GM23338 (cell line): ENCODE measurements at places on chromosomes 12 and 14.

GRCh38 chr12:65450625-65451024, 172.1 kb downstream of the MSRB3 start:
- no peak for DNase-seq

GRCh38 chr12:52230364-52231281, 2.4 kb upstream of the KRT7 start:
- DNase-seq = peak; percentile 56

- peak; percentile 81 for DNase-seq
These were observed 90.4 kb upstream of the TMCC3 start for GRCh38 chr12:94740601-94741362.

DNA sequence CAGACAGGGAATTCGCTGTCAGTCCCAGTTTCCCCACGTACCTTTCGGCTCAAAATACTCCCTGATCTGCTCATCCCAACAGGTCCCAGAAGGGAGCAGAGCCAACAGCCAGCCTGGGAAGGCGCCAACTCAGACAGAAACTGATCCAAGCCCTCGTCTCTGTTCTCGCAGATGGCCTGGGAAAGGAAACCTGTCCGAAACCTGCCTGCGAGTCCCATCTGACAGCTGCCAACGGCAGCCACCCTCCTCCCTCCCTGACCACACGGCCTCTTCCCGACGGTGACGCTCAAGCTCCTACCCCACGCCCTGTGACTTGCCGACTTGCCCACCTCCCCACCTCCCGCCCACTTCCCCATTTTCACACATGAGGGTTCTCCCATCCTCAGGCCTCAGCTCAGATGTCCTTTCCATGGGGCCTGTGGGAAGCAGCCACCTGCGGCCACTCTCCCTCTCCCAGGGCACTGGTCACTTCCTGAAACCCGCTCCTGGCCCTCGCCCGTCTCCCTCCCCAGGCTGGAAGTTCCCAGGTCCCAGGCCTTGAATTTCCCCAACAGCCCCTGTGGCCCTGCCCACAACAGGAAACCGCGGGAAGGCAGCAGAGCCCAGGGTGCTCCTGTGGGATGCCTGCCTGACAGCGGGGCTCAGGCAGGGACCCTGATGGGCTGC, 60.9 kb upstream of the FBRSL1 start:
- DNase-seq = peak; percentile 76

DNA sequence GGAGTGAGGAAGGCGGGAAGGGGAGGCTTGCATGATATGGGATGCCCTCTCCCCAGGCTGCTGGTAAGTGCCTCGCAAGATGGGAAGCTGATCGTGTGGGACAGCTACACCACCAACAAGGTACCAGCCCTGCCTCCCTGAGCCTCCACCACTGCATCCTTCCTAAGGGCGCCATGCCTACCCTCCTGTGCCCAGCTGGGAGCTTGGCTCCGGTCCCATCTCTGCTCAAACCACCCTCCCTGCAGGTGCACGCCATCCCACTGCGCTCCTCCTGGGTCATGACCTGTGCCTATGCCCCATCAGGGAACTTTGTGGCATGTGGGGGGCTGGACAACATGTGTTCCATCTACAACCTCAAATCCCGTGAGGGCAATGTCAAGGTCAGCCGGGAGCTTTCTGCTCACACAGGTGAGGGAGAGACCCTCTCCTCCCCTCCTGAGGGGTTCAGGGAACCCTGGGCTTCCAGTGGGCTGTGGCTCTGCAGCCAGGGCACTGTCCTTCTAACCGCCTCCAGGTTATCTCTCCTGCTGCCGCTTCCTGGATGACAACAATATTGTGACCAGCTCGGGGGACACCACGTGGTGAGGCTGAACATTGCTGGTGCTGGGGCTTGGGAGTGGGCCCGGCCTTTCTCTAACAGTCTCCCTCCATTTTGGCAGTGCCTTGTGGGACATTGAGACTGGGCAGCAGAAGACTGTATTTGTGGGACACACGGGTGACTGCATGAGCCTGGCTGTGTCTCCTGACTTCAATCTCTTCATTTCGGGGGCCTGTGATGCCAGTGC, 2.6 kb downstream of the GNB3 start:
- DNase-seq = peak; percentile 72

DNA sequence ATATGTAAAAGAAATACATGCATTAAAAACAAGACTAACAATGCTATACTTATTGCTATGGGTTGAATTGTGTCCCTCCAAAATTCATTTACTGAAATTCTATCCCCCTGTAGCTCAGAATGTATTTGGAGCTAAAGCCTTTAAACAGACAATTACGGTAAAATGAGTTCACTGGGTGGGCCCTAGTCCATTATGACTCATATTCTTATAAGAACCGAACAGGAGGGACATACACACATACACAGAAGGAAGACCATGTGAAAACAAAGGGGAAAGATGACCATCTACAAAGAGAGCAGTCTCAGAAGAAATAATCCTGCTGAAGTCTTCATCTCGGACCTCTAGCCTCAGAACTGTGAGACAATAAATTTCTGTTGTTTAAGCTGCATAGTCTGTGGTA, 77.1 kb upstream of the ANKS1B start:
- DNase-seq = no peak

- DNase-seq = peak; percentile 82
These were observed 1.5 kb downstream of the CHD4 start for GRCh38 chr12:6605421-6606330.

DNA sequence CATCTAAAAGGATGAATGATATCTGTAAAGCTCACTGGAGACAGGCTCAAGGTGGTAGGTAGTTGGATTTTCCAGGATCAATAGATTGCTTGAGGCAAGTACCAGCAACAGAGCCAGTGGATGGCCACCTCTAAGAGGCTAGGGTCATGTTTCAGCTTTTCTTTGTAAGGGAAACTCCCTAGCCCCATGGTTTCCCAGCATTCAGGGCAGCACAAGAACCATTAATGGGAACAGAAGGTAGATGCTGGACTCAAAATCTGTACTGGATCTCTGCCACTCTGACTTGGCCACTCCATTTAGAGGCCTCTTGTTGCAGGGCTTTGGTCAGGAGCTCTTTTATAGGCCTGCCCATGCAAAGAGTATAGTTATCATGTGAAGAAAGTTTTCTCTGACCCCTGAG, 76.1 kb upstream of the DYRK2 start:
- DNase-seq = peak; percentile 29

DNA sequence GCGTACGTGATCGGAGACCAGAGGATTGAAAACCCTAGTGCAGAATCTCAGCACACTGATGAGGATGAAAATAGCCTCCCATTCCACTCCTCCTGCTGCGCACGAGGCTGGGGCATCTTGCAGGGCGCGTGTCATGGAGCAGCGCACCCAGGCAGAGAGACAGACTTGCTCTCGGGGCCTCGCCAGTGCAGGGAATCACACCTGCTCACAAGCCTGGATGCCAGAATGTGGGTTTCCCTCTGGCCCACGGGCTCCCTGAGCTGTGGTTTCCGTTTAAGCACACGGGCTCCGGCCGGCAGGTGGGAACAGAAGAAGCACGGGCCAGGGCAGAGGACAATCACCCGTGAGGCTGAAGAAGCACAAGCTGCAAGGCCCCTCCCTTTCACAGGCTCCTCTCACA, 2.0 kb downstream of the FGF6 start:
- no peak for DNase-seq

DNA sequence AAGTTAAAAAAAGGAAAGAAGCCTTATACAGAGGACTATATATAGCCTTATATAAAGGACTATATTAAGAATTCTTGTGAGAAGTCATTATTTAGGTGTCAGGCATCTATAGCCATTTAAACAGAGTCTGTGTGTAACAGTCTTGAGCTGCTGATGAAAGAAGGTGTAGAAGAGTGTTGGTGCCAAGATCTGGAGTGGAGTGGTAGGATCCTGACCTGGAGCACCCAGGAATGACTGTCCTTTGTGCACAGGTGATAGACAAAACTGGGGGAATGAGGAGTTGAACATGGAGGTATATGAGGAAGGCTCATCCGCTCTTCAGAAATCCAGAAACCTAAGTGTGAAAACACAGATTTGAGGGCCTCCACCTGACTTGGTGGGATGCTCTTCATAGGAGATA, 747.3 kb downstream of the NRXN3 start:
- peak; percentile 16 for DNase-seq

GRCh38 chr14:54566410-54567223, at the start of gene SAMD4A:
Gene SAMD4A (plus strand): TSS chr14:54567128. CDS start chr14:54567917, 789 bp downstream.
- peak; percentile 70 for DNase-seq

DNA sequence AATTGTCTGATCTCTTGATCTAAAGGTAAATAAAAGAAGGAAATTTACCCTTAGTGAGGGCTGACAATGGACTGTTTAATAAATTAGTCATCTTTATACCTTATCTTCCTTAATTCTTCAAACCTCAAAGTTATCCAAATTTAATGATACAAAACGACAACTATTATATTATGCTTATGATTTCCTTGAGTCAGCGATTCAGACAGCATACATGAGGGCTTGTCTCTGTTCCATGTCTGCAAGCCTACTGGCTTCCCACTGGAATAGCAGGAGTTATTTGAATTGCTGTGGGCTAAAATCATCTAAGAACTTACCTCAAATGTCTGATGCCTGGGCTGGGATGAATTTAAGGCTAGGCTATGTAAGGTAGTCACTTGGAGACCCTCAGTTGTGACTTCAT, 197.2 kb upstream of the MDGA2 start:
- no peak for DNase-seq

DNA sequence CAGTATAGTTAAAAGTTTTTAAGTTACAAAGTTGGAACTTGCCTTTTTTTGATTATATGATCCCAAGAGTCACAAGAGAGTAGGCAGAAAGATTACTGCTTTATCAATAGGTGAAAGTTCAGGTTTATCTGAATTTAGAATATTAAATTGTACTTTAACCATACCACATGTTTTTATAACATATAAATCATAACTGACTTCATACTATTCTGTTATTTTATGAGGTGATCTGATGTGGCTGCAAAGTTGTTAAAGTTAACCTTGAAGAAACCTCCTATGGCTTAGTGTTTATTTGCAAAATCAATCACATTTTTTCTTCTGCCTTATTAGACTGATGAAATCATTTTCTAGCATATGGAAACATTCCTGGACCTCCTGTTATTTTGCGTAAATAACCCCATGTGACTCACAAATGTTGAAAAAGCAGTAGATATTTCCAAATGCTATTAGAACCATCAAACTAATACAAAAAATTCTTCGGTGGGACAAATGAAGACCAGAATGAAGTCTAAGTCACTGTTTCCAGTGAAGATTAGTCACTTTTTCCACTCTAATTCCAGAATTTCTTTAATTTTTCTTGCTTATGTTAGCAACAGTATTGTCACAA, 132.1 kb downstream of the RAD51B start:
- no peak for DNase-seq

DNA sequence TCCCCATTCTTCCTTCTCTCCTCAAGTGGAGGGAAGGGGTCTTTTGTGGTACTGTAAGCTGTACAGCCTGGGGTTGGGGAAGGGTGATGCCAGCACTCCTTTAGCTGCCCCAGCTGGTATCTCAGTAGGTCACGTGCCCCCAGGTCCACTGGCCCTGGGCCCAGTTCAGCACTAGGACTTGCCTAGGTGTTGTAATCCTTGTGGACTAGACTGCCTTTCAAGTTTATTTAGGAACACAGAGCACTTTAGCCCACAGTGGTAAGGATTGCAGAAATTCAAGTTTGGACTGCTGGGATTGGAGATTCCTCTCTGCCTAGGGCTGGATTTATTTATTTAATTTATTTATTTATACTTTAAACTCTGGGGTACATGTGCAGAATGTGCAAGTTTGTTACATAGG, 569.6 kb downstream of the AACS start:
- DNase-seq = no peak

DNA sequence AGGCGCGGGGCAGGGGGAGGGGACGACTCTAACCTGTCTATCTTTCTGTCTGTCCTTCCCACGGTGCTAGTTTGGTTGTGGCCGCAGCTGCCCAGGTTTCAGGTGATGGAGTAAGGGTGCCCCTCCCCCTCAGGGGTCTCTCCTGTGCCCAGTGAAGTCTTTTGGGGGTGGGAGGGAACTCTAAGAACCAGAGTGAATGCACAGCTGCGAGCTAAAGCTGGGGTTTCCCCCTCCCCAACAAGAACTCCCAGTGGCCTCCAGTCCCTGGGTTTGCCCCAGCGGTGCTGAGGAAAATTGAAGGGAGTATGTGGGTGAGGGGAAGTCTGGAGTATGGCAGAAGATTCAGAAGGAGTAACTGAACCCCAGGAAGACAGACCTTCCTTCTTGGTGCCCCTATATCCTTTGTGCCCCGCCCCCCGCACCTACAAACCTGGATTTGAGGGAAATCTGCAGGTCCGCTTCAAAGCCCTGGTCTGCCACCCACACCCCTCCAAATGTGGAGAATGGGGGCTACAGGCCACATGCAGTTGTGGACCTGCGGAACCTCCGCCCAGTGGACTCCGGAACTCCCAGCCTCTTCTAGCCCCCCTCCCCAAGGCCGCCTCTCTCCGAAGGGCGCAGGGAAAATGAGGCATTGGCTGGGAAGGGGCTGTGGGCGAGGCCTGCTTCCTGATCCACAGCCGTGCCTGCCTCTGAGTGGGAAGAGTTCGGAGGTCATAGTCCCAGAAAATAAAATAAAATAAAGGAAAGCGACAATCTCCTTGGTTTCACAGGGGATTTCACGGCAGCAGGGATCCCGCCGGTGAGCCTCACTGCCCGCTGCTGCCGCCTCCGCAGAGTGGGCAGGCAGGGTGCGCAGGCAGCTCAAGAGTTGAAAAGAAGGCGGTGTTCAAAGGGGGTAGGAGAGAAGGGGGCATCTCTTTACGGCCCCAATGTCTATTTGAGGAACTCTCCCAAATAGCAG, 3.4 kb upstream of the HOXC9 start:
- peak; percentile 62 for DNase-seq

DNA sequence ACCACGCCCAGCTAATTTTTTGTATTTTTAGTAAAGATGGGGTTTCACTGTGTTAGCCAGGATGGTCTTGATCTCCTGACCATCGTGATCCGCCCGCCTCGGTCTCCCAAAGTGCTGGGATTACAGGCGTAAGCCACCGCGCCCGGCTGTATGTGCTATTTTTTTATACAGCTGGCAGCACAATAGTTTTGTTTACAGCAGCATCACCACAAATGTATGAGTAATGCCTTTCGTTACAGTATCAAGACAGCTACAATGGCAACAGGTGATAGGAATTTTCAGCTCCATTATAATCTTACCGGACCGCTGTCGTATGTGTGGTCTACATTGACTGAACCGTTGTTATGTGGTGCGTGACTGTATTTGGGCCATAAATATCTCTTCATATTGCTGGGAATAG, 11.6 kb upstream of the MDM2 start:
- no peak for DNase-seq
